ENCODE measurements at places on chromosomes 7 and 10. TPM values are rescaled to one million over a fixed set of nuclear protein-coding genes. Genes with fewer than 3 reads are reported as not detected.

The EN2 gene
- not detected for total RNA-seq

DNA sequence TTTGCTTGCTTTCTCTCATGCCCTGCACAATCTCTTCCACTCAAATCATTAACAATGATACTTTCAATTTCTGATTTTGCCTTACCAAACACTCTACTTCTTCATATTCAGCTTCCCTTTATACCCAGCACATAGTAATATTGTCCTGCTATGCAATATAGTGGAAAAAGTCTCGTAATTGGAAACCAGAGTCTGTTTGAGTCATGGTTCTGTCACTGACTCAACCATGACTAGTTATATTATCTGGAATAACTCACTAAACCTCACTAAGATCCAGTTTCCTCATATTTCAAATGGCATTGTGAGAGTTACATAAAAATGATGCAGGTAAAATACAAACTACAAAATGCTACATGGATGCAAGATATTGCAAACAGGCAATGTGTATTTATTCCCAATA, 98.5 kb upstream of the LRRTM3 start:
- DNase-seq, result peak; percentile 18

The AZGP1 gene
- total RNA-seq, result not detected

- no peak for DNase-seq
Measured at GRCh38 chr10:70523057-70523456, 44.5 kb downstream of the PALD1 start.

- no peak for DNase-seq
Measured at GRCh38 chr7:43328785-43329380, 216.4 kb downstream of the HECW1 start.

GRCh38 chr7:151429237-151429559, 10.7 kb downstream of the CRYGN start:
- DNase-seq, result no peak

The PRRT4 gene
- total RNA-seq, result not detected

- DNase-seq, result no peak
Measured at GRCh38 chr7:74665296-74665938, 7.9 kb downstream of the GTF2I start.

- peak; percentile 63 for DNase-seq
Measured at GRCh38 chr7:54995610-54996363, 23.0 kb upstream of the EGFR start.

- DNase-seq, result no peak
Measured at GRCh38 chr7:25830215-25830614, 321.8 kb upstream of the NFE2L3 start.

DNA sequence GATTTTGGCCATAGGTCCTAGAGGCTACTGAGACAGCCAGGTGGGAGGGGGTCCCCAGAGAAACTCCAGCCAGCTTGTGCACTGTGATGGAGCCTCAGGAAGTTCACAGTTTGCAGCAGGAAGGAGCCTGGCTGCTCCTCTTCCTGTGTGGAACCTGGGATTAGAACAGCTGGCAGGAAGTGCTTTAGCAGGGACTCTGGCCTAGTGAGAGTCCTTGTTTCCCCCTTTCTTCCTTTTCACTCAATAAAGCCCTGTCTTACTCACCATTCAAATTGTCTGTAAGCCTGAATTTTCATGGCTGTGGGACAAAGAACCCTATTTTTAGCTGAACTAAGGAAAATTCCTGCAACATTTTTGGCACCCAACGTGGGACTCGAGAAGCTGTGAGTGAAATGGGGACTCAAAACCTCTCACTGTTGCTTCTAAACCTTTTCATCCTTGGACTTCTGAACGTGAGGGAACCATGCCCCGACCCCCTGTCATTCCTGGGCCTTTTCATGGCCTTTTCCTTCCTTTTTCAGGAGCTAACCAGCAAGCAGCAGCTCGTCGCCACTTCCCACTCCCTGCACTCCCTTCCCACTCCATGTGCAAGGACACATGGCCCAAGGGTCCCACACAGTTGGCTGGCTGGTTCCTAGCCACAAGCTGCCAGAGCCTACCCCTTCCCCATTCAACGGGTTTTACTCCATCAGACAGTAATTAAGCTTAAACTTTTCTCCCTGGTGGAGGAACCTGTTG, 32.8 kb upstream of the SORCS3 start:
- DNase-seq, result no peak

GRCh38 chr7:107370816-107371215, 99.0 kb upstream of the GPR22 start:
- no peak for DNase-seq

The LBX1 gene
- total RNA-seq, result not detected

GRCh38 chr10:49844775-49845595, 82.9 kb upstream of the OGDHL start:
- peak; percentile 89 for DNase-seq

DNA sequence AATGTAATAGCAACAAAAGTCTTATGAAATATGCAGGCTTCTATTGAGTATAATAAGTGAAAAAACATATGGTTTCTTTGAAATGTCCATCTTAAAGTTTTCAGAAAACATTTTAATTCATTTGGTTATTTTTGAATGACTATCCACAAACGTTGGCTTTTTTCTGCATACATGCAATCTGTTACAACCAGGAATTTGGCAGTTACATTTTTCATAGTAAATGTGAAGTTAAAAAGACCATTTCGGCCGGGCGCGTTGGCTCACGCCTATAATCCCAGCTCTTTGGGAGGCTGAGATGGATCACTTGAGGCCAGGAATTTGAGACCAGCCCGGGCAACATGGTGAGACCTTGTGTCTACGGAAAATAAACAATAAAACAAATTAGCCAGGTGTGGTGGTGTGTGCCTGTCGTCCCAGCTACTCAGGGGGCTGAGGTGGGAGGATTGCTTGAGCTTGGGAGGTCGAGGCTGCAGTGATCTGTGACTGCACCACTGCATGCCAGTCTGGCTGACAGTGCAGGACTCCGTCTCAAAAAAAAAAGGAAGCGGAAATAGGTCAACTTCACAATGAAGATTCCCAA, 73.9 kb upstream of the NMT2 start:
- no peak for DNase-seq

DNA sequence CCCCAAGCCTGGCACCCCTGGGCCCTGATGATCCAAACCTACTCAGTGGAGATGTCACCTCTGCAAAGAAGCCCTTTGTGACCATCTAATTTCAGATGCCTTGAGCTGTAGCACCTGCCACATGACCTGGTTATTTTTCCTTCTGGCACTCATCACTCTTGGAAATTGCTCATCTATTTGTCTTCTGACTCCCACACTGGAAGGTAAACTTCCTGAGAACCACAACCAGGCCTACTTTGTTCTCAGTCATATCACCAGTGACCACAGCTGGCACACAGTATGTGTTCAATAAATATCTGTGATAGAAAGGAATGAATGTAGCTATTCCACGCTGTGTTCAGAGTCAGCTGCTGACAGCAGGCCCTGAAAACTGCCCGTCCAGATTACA, 97.1 kb downstream of the SH3PXD2A start:
- DNase-seq, result no peak

DNA sequence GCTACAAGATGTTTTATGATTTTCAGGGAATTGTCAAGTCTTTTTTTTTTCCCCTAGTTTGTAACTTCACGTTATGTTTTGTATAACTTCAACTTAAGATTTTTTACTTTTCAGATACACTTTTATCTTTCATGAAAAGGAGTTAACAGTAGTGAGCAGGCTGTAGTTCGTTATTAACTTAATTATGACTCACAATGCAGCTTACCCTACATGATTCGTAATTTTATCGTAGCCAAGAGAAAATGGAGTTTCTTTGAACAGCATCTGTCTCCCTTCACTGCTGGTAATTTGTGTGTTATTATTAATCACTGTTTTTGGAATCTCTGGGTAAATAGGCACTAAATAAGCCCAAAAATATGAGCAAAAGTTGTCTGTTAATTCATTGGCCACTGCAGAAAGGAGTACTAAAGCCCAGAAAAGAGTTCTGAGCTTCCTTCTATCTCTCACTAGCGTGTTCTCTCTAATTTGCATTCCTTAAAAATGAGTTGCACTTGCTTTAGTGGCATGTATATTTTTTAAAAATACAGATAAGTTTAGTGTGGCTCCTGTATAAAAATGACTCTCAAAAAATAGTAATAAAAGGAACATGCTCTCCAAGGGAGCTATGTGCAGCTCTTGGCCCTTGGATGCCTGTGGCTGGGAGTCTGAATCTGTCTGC, 36.1 kb downstream of the RALA start:
- no peak for DNase-seq

- no peak for DNase-seq
Measured at GRCh38 chr10:128065881-128066534, 60.2 kb downstream of the MKI67 start.

DNA sequence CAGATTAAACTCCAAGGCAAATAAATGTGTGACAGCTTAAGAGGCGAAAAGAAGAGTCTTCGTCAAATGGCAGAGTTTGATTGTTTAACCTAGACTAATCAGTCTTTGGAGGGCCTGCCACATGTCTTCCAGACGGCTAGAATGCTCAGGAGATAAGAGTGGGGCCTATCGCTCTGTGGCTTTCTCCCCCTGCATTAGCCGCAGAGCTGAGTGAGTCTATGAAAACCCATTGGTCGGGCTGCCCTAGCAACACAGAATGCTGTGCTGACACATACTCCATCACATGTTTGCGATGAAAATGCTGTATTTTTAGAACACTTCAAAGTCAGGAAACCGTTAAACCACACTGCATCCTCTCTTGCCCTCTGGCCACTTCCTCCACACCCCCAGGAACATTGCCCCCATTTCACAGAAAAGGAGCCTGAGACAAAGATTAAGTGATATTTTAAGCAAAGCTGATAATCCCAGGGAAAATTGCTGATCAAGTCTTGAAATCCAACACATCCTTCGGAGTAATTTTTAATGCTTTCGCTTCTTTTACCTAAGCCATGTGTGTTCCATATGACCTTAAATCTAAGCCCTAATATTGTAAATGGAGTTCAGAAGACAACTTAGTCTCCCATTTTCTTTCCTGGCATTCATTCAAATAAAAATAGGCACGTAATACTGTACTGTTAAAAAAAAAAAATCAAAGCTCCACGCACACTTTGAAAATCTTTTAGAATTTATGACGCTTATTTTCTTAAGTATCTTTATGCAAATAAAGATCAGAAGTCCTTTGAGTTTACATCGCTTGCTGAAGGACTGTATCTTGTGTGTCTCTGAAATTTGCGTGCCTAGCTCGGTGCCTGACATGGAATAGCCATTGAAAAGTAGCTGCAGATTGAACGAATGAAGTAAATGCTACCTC, 161.2 kb downstream of the CELF2 start:
- DNase-seq, result peak; percentile 9

DNA sequence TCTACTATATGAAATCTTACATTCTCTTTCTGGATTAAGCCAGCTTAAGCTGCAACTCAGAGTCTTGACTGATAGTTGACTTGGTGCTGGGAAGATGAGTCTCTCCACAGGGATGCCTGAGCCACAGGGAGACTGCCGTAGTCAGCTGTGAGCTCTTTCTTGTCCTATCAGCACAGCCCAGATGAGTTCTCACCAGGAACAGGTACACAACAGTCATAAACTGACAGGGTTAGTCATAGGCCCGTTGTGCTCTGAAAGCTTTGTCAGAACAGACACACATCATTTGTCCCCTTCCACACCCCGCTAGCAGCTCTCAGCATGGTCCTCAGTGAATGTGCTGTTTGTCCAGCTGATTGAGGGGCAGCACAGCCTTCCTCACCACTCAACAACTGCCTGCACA, 221.6 kb downstream of the RPS24 start:
- no peak for DNase-seq

The FAM25A gene
- total RNA-seq, result not detected

- no peak for DNase-seq
Measured at GRCh38 chr10:3077940-3078630, 10.7 kb downstream of the PFKP start.

- no peak for DNase-seq
Measured at GRCh38 chr10:12349629-12350166, 351 bp downstream of the CAMK1D start.

The TIMM23 gene
- total RNA-seq, result 62.2 TPM

GRCh38 chr7:130732980-130733930, 752 bp downstream of the KLF14 start:
- DNase-seq, result peak; percentile 9

DNA sequence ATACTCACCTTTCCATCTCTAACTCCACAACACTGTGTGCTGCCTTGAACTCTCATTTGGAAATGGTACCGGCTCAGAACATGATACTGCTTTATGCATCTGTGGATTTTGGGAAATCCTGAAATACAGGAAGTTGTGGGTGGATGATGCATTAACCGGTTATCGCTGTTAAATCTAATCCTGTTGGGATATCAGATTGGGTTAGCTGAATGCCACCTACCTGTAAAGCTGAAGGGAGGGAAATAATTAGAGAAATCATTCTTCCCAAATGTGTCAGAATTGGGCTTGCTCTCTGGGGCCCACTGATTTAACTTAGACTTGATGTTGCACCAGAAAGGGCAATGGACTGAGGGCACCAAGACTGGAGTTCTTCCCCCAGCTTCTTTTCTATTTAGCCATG, 54.0 kb downstream of the CH25H start:
- no peak for DNase-seq

GRCh38 chr7:99390941-99391602, 16.5 kb downstream of the ARPC1B start:
- no peak for DNase-seq

DNA sequence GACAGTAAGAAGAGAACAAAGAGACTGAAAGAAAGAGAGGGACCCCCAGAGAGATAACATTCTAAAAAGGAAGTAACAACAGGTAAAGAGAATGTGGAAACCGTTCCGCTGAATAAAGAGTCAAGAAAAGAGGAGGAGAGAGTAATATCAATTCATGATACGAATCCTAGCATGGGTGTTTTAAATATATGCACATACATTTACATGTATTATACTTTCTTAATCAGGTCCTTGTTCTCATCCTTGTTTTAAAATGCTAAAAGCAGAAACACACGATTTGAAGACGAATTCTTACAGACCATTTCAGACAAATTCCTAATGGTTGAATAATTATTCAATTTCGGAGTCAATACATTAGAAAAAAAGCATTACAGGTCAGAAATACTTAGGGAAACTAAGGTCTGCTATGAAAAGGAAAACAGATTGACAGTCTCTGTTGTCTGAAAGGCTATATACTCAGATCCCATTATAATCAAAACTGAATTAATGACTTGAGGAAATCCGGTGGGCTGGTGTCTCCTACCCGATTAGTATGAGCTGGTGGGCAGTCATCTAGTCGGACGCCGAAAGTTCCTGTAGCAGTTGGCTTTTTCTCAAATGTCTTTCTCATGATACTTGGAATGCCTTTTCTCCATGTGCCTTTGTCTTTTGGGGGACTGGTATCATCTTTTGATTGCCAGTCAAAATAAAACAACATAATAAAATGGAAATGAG, 127.3 kb downstream of the ARHGAP21 start:
- no peak for DNase-seq

GRCh38 chr10:125153703-125154490, 6.5 kb downstream of the CTBP2 start:
- peak; percentile 60 for DNase-seq

Data from fibroblast of villous mesenchyme (primary cell).